ENCODE measurements at places on chromosomes 16 and 17.

GRCh38 chr17:742147-742793, 9.8 kb downstream of the GEMIN4 start:
- DNase-seq: no peak

DNA sequence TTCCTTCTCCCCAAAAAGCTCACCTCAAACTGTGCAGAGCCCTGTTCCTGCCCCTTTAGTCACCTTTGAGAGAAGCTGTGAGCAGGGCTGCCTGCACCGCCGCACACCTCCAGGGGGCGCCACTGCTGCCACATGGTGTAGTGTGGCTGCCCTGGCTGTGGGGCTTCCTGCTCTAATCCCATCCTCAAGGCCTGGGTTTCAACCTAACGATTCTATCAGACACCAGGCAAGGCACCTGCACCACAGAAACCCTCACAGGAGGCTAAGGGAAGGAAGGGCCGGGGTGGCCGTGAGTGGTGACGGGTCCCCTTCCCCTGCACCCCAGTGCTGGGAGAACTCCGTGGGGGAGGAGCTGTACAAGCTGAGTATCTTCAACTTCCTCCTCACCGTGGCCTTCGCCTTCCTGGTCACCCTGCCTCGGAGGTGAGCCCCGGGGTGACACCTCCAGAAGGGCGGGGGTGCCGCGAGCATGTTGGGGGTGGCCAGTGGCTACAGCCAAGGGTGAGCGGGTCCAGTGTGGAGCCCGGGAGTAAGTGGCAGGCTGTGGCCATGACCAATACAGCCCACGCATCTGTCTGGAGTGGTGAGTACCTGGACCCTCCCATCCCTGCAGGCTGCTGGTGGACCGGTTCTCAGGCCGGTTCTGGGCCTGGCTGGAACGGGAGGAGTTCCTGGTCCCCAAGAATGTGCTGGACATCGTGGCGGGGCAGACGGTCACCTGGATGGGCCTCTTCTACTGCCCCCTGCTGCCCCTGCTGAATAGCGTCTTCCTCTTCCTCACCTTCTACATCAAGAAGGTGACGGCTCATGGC, 7.0 kb downstream of the TMC8 start:
- no peak for DNase-seq

DNA sequence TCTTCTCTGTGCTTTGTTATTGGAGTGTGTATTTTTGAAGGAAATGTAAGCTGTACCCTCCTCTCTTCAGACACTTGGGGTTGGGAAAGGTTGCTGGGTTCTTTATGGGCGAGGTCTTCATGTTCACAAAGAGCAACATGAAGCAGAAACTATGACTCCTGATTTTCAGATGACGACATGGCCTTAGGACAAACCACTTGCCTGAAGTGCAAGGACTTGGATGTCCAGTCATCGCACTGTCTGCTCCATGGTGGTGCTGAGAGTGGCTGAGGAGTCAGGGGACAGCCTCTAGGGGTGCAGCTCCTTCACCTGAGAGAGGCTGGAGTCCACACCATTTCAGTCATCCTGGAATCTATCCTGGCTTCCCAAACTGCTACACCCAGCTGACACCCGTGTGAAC, 183.9 kb upstream of the CDH5 start:
- no peak for DNase-seq

- DNase-seq: no peak
Measured at GRCh38 chr16:82033683-82034300, 1.3 kb upstream of the HSD17B2 start.

- no peak for DNase-seq
Measured at GRCh38 chr17:61208301-61209105, 191.1 kb upstream of the TBX2 start.

DNA sequence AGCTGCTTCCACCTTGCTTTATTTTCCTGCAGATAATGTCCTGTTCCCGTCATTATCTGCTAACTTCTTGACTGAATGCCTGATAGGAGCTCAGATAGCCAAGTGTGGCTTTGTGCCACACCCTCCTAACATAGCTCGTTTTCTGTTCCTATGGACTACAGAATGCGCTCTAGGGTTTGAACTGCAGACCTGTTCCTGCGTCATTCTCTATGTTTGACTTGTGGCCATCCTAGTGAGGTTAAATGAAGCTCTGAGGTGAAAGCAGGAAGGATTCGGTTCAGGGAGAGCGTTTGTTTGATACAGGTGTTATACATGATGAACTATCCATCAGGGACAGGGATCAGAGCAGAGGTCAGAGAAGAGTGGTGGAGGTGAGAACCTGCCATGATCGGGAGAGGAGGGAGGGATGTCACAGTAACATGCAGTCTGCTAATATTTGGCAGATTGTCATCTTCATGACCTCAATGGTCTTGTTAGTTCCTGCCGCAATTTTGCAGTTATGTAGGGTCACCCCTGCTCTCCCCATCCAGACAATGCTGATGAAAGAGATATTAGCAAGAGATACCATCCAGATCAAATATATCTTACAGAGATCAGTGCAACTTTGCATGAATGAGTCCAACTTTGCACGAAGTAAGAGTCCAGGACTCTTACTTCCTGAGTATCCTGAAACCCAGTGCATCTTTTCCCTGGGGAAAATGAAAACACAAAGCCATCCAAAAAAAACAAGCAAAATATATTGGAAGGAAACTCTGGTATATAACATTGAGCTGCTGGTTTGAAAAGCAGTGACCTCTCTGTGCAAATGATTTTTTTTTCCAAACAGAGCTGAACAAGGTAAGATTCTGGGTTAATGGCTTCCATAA, 32.8 kb downstream of the MPHOSPH6 start:
- no peak for DNase-seq

- no peak for DNase-seq
Measured at GRCh38 chr16:72850021-72850420, 197.9 kb downstream of the ZFHX3 start.

GRCh38 chr16:19717314-19717713, 713 bp downstream of the KNOP1 start:
- DNase-seq: no peak

GRCh38 chr17:79563237-79564013, 47.4 kb downstream of the RBFOX3 start:
- no peak for DNase-seq

DNA sequence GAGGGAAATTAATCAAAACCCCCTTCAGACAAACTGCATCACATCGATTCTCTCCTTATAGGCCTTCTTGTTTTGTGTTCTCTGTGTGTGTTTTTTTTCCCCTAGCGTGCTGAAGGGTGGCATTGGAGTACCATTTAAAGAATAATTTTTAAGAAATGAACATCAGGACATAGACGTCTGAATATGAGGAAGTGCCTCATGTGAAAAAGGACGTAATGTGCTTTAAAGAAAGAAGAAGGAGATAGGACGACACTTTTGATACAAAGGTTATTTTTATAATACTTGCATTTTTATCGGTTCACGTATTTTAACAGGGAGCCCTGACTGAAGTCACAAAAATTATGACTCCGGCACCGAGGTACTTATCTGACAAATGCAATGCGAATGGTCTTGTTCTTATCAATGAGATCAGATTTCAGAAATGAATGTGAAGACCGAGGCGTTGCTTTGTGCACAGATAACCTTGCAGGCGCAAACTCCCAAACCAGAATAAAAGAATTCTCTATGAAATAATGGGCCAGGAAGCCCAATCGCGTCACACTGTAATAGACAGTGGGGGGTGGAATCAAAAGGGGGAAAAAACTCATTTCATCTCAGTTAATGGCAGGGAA, 606.3 kb downstream of the MAF start:
- no peak for DNase-seq

DNA sequence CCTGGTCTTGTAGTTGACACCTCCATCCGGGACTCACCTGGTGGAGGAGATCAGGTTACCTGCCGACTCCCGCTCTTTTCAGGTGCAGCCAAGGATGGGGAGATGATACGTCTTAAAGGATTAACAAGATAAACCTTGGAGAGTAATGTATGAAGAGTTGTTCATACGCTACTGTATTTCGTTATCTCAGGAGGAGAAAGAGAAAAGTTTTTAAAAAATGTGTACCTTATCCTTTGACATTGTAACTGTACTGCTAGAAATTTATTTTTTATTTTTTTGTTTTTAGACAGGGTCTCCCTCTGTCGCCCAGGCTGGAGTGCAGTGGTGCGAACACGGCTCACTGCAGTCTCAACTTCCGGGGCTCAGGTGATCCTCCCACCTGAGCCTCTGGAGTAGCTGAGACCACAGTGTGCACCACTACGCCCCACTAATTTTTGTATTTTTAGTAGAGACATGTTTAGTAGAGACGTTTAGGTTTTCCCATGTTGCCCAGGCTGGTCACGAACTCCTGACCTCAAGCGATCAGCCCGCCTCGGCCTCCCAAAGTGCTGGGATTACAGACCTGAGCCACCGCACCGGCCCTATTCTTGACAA, 764 bp upstream of the SMURF2 start:
- DNase-seq: peak; percentile 42

DNA sequence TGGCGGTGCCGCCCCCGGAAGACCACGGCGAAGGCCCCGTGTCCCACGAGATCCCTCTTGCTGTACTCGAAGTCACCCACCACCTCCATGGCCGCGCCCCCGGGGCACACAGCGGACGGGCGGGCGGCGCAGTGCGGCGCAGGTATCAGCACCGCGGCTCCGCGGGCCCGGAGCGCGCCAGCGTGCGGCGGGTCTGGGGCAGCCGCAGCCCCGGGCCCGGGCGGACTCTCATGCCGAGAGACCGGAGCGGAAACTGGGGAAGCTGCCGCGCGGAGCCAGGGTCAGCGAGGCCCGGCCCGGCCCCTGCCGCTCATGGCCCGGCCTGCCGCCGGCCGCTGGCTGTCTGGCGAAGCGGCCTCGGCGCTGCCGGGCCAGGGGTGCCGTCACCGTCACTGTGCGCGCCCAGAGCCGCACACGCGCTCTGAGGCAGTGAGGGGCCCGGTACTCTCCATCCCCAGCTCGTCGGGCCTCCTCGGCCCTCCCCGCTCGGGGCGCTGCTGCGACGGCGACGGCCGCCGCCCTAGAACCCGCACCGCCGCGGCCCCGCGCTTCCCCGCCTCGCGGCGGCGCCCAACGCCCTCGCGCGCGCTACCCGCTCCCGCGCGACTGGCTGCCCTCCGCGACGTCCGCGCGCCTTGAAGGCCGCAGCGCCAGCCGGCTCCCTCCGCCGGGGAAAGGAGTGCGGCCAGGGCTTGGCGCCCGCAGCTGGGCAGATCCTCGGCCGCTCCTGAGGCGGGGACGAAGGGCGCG, at the start of gene ULK2:
Gene ULK2 (minus strand): TSS at position 608 of the 750 bp plus-strand sequence. CDS start 519 bp downstream, at position 89.
- no peak for DNase-seq

DNA sequence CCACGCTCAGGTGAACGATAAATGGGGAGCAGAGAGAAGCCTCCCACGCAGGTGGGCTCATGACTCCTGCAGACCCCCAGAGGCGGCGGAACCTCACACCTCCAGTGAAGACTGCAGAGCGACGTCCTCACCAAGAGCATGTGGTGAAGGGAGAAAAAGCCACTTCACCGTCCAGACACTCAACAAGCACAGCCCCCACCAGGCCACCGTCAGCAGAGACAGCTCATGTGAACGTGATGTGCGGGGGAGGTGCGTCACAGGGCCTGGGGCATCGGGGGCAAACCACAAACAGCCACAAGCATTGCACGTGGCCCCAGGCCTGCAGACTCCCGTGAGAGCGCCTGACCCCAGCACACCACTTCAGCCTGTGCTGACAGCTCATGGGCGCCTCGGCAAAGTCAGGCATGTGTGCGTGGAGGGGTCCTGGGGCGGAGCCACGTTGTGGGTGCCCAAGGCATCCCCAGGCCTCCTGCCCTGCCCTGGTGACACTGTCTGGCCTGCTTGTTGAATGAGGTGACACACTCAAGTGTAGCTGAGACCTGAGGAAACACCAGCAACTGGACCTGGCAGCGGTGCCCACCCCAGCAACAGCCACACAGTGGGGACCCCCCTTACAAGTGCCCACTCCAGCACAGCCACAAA, 19.0 kb downstream of the LMF1 start:
- DNase-seq: no peak

- peak; percentile 62 for DNase-seq
Measured at GRCh38 chr16:57635266-57636097, 7.1 kb downstream of the ADGRG1 start.

DNA sequence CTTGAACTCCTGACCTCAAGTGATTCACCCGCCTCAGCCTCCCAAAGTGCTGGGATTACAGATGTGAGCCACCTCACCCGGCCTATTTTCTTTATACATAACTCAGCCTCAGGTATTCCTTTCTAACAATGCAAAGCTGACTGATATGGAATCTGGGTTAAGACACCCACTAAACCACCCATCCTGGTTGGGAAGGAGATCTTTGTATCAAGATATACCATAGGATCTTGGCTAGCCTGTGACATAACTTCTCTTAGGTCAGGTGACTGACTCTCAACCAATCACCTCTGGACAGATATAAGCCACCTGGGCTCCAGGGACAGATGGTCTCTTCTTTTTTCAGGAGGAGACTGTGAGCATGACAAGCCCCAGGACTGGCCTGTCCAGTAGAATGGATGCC, 51.2 kb upstream of the NKD1 start:
- DNase-seq: no peak

- DNase-seq: no peak
Measured at GRCh38 chr16:85917959-85918358, 19.0 kb downstream of the IRF8 start.

- DNase-seq: no peak
Measured at GRCh38 chr17:11035681-11036080, 197.8 kb upstream of the PIRT start.

- no peak for DNase-seq
Measured at GRCh38 chr16:15952265-15952711, 2.9 kb downstream of the ABCC1 start.

DNA sequence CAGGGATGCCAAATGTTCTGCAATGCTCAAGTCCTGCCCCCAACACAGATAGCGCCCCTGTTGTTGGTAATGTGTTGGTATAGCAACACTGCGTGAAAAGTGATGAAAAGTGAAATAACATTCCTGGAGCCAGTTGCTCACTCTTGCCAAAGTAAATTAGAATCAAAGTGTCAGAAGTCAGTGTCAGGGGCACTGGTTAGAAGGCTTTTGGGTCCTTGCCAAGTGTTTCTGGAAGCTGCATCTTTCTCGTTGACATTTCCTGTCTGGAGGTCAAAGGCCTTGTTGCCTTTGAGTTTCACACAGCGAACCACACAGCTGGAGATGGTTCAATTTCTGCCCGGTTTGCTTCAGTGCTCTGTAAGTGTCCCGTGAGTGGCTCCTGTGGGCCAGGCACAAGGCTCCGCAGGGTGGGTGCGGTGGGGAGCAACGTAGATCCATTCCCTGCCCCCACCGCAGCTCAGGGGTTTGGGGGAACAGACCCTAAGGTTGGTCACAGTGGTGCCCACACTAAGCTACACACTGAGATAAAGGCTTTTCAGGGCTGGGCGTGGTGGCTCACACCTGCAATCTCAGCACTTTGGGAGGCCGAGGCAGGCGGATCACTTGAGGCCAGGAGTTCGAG, 3.6 kb upstream of the SLC16A5 start:
- no peak for DNase-seq

DNA sequence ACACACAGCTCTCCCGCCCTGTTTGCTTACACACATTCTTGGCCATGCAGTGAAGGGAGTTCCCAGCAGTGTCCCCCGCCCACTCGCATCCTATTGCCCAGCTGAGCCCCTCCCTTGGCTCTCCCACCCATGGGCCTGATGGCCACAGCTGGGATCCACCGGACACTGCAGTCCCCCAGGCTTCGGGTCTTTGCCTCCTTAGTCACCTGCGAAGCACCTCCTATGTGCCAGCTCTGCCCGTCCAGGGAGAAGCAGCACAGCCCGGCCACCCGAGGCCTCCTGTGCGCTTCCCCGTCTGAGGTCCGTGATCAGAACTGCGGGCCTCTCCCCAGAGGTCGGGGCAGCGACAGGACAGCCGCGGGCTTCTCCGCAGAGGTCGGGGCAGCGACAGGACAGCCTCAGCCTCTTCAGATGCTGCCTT, 136.9 kb downstream of the BANP start:
- no peak for DNase-seq

- no peak for DNase-seq
Measured at GRCh38 chr17:58337600-58338453, 9.2 kb upstream of the TSPOAP1 start.

- DNase-seq: no peak
Measured at GRCh38 chr17:75654176-75654575, 12.8 kb downstream of the RECQL5 start.
